Chondrocyte (in vitro differentiated cells): ENCODE measurements at places on chromosomes 12 and 14. TPM values are rescaled to one million over a fixed set of nuclear protein-coding genes. Genes with fewer than 3 reads are reported as not detected.

The TBX3 gene
- total RNA-seq, result 0.53 to 2.9 TPM (median 2.5 TPM) in 3 replicates

- H3K4me1 ChIP-seq, result peaks cover 4% of the 10 kb centered on the region
- no peaks in the 10 kb centered on the region for H3K27me3 ChIP-seq
- H3K27ac ChIP-seq, result no peak overlapping the region
- no peak for DNase-seq
Measured at GRCh38 chr14:55707365-55707804, 127.4 kb downstream of the KTN1 start.

The FAM90A1 gene
- total RNA-seq, result not detected in 3 replicates

DNA sequence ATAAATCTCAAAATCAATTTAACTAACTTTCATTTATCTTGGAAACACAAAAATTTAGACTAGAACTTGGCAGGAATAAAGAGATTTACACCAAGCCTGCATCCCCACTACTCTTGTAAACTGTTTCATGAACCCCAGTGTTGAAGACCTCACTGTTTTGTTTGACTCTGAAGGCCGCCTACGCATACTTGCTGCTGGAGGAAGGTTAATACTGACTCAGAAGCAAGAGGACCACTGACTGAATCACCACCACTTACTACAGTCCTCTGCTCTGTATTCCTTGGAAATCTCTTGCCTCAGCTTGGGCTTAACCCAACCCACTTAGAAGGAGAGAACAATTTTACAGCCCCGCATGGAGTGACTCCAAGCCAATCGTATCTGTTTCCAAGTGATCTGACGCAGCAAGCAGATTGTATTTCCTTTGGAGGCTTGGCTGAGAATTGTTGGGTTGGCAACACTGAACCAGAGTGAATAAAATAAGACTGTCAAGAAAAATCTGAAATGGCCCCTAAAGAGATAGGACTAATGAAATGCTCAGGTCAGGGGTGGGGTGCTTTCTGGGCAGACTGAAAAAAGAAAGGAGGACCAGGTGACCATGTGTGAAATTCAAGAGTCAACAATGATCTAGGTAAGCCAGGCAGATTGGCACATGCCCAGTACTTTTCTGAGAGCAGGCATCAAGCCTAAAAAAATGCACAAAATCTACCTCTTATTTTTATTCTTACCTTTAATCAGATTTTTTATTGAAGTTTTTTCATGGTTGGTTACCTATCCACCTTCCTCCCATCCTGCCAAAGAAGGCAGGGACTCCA is 248.6 kb downstream of the ZFP36L1 start:
- H3K4me3 ChIP-seq, result no peak overlapping the region
- no peaks in the 10 kb centered on the region for H3K27me3 ChIP-seq
- peaks cover 54% of the 10 kb centered on the region for H3K4me1 ChIP-seq

DNA sequence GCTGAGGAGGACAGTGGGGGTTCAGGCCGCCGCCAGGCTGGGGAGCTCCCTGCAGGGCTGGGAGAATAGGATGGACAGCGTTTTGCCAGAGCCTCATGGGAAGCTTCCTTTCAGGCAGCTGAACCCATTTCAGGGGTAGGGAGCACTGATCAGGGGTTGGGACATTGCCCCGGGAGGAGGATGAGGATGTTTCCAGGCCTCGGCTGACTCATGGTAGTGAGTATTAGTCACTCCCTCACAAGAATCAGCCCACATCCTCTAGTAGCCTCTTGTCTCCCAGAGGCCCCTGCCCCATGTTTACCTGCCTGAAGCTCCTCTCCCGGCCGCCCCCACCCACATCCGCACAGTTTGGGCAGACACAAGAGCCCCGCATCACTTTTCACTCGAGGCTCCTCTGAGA is 89.8 kb downstream of the ZFP36L1 start:
- DNase-seq, result peak; percentile 43
- no peak overlapping the region for H3K4me3 ChIP-seq
